Activated naive CD4-positive, alpha-beta T cell treated with anti-CD3 and anti-CD28 coated beads, Interleukin-2, amount 10 ng/mL, durations not matched to agents 7 days and 5 days (primary cell): ENCODE measurements at places on chromosomes 6 and 20.

- H3K4me3 ChIP-seq: no peak overlapping the region
- H3K27ac ChIP-seq: no peak overlapping the region
- H3K27me3 ChIP-seq: no peaks in the 10 kb centered on the region
- DNase-seq: peak; percentile 49
Measured at GRCh38 chr6:83055366-83055964, 10.2 kb downstream of the UBE3D start.

DNA sequence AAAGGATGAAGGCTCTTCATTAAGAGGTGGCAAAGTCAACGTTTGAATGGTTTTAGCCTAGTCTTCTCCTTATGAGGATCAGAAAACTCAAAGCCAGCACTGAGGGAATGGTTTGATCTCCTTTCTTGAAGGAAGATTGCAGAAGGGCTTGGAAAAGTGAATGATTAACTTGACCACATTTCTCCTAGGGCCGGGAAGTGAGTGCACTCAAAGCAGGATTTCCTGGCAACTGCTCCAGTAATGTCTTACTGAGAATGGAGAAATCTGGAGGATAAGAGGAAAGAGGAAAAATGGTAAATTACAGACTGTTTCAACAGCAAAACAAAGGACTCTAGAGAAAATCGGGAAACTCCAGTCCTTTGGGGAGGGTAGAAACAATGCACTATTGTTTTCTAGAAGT lies 189.0 kb upstream of the FOXA2 start:
- H3K27ac ChIP-seq: no peak overlapping the region
- no peaks in the 10 kb centered on the region for H3K36me3 ChIP-seq
- DNase-seq: no peak
- no peak overlapping the region for H3K4me3 ChIP-seq

GRCh38 chr20:46164254-46164653 lies 46.1 kb downstream of the CD40 start:
- H3K36me3 ChIP-seq: no peaks in the 10 kb centered on the region
- H3K27me3 ChIP-seq: peaks cover 31% of the 10 kb centered on the region
- no peaks in the 10 kb centered on the region for H3K4me1 ChIP-seq
- H3K4me3 ChIP-seq: no peak overlapping the region
- no peak overlapping the region for H3K27ac ChIP-seq
- no peak for DNase-seq

DNA sequence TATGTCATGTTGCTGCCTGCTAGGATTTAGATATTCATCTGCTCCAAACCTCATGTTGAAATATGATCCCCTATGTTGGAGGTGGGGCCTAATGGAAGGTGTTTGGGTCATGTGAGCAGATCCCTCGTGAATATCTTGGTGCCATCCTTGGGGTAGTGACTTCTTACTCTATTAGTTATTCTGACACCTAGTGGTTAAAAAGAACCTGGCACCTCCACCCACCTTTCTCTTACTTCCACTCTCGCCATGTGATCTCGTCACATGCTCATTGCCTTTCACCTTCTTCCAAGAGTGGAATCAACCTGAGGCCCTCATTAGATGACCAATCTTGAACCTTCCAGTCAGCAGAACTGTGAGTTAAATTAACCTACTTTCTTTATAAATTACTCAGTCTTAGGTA lies 549.4 kb upstream of the SYNCRIP start:
- H3K4me3 ChIP-seq: no peak overlapping the region
- no peak overlapping the region for H3K27ac ChIP-seq
- no peaks in the 10 kb centered on the region for H3K4me1 ChIP-seq
- H3K27me3 ChIP-seq: no peaks in the 10 kb centered on the region

DNA sequence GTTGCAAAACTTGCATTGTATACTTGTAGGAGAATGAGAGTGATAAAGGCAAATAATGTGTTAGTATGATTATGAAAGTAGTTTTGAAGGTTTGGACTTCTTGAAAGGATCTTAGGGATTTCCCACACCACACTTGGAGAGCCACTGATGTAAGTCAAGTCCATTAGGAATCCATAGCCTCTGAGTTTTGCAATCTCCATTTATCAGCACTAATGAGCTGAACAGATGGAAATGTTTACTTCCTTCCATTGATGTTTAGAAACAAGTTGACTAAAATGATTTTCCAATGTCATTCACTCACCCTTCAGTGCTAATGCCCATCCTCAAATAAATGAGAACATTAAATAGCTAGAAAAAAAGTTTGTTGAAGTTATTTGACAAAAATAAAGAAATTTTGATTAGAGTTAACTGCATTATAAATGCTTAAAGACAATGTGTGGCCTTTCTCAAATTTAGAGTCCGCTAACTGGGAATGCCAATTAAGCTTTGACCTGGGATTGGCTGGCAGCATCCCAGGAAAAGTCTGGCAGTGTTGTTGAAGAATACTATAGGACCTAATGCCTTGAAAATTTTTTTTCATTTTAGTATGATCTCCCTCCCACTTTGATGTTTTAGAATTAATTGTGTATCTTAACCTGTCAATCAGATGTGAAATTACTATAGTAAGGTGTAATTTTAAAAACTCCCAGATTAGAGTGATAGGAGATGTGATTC lies 68.0 kb downstream of the SLC35F1 start:
- H3K4me1 ChIP-seq: no peaks in the 10 kb centered on the region
- no peak overlapping the region for H3K27ac ChIP-seq
- no peaks in the 10 kb centered on the region for H3K36me3 ChIP-seq
- H3K4me3 ChIP-seq: no peak overlapping the region
- no peak for DNase-seq

GRCh38 chr6:293193-294174 lies 1.2 kb downstream of the DUSP22 start:
- H3K4me1 ChIP-seq: peaks cover 63% of the 10 kb centered on the region
- peak overlapping the region; percentile 96 for H3K27ac ChIP-seq
- DNase-seq: peak; percentile 44
- H3K36me3 ChIP-seq: peaks cover 16% of the 10 kb centered on the region
- no peaks in the 10 kb centered on the region for H3K27me3 ChIP-seq

GRCh38 chr6:118659513-118660217 lies 8.3 kb upstream of the CEP85L start:
- H3K27ac ChIP-seq: peak overlapping the region; percentile 2
- H3K36me3 ChIP-seq: peaks cover 35% of the 10 kb centered on the region

GRCh38 chr6:149235130-149235561 lies 82.4 kb upstream of the TAB2 start:
- H3K27ac ChIP-seq: peak overlapping the region; percentile 95
- no peaks in the 10 kb centered on the region for H3K27me3 ChIP-seq
- peaks cover 59% of the 10 kb centered on the region for H3K36me3 ChIP-seq
- DNase-seq: no peak
- H3K4me3 ChIP-seq: peak overlapping the region; percentile 67

DNA sequence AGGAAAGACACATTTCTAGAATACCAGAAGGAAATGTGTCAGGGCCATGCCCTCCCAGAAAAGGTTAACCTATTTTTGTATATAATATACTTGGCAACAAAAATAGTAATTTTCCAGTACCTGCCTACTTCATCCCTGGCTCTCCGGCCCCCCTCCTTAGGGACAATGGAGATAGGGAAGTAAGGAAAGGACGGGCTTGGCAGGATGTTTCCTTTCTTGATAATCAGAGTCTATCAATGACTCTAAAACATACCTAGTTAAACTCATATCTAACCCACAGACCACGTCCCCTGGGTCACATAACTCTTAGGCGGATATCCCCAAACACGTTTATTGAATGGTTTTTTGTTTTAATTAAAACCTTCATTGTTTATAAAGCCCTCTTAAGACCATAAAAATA lies 11.8 kb downstream of the UQCC2 start:
- no peaks in the 10 kb centered on the region for H3K27me3 ChIP-seq
- peak overlapping the region; percentile 62 for H3K27ac ChIP-seq
- no peak overlapping the region for H3K4me3 ChIP-seq
- DNase-seq: no peak

DNA sequence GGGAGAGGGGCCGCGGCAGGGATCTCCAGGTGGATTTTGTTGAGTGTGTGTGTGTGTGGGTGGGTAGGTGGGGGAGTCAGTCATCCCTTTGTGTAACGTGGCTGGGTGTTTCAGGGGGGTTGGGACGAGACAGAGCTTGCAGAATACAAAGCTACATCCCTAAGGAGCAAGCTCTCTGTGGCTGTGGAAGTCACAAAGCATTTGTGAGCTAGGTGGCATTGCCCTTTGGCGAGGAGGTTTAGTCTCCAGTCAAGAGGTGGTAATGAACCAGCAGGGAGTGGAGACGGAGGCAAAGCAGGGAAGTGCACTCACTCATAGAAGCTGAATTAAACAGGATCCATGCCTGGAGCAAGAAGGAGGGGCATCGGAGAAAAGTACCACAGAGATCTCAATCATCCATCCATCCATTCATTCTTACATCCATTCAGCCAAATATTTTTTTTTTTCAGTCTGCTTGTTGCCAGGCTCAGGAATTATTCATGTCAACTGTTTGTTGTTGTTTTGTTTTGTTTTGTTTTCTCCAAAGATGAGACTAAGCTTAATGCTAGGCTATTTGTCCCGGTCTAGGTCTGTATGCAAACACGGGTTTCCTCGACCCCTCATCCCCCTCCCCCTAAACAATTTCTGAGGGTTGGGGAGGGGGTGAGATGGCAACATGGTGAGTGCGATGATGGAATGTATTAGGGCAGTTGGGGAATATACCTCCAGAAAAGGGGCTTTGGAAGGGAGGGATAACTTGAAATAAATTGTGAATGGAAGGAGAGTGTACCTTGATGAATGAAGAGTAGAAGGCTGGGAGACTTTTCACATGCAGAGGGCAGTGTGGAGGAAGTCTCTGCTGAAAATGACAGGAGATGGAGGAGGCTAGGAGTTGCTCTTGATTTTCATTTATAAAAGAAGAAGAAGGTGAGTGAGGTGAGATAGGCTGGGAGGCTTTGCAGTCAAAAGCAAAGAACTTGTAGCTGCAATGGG lies 1.0 kb downstream of the HCRTR2 start:
- DNase-seq: no peak
- H3K27ac ChIP-seq: no peak overlapping the region
- no peaks in the 10 kb centered on the region for H3K4me1 ChIP-seq
- H3K27me3 ChIP-seq: no peaks in the 10 kb centered on the region
- H3K4me3 ChIP-seq: no peak overlapping the region

GRCh38 chr20:35232575-35232974 lies 6.1 kb downstream of the MMP24 start:
- DNase-seq: no peak
- peaks cover 16% of the 10 kb centered on the region for H3K27me3 ChIP-seq
- H3K4me3 ChIP-seq: no peak overlapping the region

DNA sequence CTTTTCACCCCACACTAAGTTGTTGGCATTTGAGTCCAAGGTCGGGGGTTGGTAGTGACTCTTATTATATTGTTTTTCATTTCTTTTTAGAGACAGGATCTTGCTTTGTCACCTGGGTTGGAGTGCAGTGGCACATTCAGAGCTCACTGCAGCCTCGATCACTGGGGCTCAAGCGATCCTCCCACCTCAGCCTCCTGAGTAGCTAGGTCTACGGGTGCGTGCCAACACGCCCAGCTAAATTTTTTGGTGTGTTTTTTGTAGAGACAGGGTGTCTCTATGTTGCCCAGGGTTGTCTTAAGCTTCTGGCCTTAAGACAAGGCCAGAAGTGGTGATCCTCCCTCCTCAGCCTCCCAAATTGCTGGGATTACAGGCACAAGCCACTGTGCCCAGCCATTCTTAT lies 25.1 kb upstream of the TGM2 start:
- H3K4me1 ChIP-seq: no peaks in the 10 kb centered on the region
- DNase-seq: no peak
- H3K27me3 ChIP-seq: no peaks in the 10 kb centered on the region
- no peak overlapping the region for H3K4me3 ChIP-seq
- no peak overlapping the region for H3K27ac ChIP-seq

GRCh38 chr6:129419324-129419723 lies 290.7 kb downstream of the ARHGAP18 start:
- H3K27me3 ChIP-seq: no peaks in the 10 kb centered on the region
- H3K27ac ChIP-seq: no peak overlapping the region
- H3K4me3 ChIP-seq: no peak overlapping the region
- no peaks in the 10 kb centered on the region for H3K4me1 ChIP-seq
- no peak for DNase-seq
- no peaks in the 10 kb centered on the region for H3K36me3 ChIP-seq

- H3K4me3 ChIP-seq: no peak overlapping the region
- no peaks in the 10 kb centered on the region for H3K27me3 ChIP-seq
- peaks cover 33% of the 10 kb centered on the region for H3K4me1 ChIP-seq
- peaks cover 41% of the 10 kb centered on the region for H3K36me3 ChIP-seq
Measured at GRCh38 chr6:15477746-15478145, 185.1 kb downstream of the DTNBP1 start.

DNA sequence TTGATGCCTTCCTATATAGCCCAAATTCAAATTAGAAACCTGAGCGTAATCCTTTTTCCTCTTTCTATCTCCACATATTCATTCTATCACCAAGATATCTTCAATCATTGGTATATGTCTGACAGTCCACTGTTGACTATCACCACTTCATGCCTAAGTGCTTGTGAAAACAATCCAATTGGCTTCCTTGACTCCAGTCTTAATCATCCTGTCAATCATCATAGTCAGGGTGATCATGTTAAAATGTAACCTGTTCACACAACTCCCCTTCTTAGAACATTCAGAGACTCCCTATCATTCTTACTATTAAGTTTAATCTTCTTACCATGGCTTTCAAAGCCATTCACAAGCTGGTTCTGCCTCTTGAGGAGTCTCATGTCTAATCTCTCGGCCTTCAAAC lies 616.7 kb downstream of the PHF3 start:
- H3K27me3 ChIP-seq: no peaks in the 10 kb centered on the region
- H3K36me3 ChIP-seq: no peaks in the 10 kb centered on the region
- no peak overlapping the region for H3K4me3 ChIP-seq
- no peak overlapping the region for H3K27ac ChIP-seq
- no peak for DNase-seq

GRCh38 chr20:54510541-54511129 lies 35.2 kb downstream of the DOK5 start:
- H3K36me3 ChIP-seq: no peaks in the 10 kb centered on the region
- no peak overlapping the region for H3K4me3 ChIP-seq
- no peaks in the 10 kb centered on the region for H3K27me3 ChIP-seq
- DNase-seq: no peak

DNA sequence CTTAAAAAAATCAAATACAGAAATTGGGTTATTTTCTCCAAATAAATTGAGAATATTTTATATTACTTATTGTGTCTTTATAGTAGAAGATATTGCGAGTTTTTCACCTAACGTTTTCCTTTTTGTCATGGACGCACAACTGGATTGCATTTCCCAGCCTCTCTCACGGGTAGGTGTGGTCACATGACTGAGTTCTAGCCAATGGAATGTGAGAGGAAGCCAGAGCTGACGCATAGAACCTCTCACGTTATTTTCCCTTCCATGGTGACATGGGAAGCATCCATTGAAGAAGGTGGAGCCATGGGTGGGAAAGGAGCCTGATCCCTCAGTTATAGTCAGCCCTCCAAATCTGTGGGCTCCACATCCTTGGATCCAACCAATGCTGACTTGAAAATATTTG lies 155.9 kb upstream of the UST start:
- no peaks in the 10 kb centered on the region for H3K27me3 ChIP-seq
- H3K36me3 ChIP-seq: no peaks in the 10 kb centered on the region
- H3K27ac ChIP-seq: no peak overlapping the region
- H3K4me1 ChIP-seq: peaks cover 2% of the 10 kb centered on the region
- no peak for DNase-seq
- H3K4me3 ChIP-seq: no peak overlapping the region

GRCh38 chr6:163324688-163325389 lies 89.7 kb upstream of the QKI start:
- no peak overlapping the region for H3K4me3 ChIP-seq
- H3K27me3 ChIP-seq: peaks cover 5% of the 10 kb centered on the region
- H3K4me1 ChIP-seq: no peaks in the 10 kb centered on the region
- H3K27ac ChIP-seq: no peak overlapping the region
- no peaks in the 10 kb centered on the region for H3K36me3 ChIP-seq
- no peak for DNase-seq
